ENCODE measurements at places on chromosomes 12 and 14.

GRCh38 chr12:106145539-106146447 is 7.0 kb upstream of the NUAK1 start:
- DNase-seq: no peak

DNA sequence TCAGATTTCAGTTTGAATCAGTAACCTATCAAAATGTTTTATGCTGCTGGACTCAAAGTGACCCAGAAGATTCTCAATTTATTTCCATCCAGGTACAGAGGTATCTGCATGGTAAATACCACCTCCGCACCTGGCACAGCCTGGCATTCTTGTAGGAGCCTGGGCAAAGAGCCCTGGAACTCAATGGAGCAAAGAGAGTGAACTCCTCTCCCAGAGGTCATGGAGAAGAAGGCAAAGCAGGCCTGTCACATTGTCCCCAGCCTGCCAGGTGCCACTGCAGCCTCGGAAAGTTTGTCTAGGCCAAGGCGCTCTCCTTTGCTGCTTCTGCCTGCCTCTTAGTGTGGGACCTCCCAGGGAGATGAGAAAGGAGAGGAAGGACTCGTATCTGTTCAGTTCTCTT is 319.8 kb downstream of the ZFP36L1 start:
- DNase-seq: no peak

DNA sequence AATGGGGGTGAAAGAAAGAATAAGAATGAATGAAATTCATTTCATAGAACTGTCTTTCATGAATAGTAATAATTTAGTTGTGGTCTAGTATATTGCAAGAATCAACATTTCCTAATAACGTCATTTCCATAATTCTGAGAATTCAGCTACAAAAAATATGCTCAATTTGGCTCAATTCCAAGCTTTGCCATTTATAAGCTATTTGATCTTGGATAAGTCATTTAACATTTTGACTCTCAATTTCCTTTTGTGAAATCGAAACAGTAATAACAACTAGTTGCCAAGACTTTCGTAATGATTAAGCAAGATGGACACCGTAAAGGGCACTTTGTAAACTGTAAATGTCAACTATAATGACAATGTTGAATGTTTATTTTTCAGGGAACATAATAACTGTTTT is 18.1 kb downstream of the NOS1 start:
- peak; percentile 56 for DNase-seq

GRCh38 chr12:51913071-51914033 is 6.0 kb downstream of the ACVRL1 start:
- no peak for DNase-seq

GRCh38 chr12:93219947-93220346 is 157.8 kb upstream of the NUDT4 start:
- DNase-seq: no peak

DNA sequence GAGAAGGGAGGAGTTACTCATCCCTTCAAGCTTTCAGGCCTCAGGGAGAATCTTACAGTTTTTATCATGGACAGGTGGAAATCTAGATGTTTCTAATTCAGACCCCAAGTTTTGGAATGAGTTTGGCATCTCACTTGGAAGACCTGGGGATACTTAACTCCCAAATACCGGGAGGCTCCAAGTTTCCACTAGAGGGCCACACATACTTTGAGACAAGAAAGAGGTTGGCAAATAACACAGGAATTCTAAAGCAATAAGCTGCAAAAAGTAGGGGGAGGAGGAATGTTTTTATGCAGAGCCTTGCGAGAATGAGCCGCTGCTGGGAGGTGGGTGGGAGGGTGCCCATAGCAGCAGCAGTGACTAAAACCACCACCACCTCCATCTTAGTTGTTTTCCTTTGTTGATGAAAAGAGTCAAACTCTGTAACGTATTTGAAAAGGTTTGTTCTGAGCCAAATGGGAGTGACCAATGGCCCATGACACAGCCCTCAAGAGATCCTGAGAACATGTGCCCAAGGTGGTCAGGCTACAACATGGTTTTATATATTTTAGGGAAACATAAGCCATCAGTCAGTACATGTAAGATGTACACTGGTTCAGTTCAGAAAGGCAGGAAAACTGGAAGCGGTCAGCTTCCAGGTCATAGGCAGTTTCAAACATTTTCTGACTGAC is 34.2 kb upstream of the RNASE1 start:
- DNase-seq: no peak

DNA sequence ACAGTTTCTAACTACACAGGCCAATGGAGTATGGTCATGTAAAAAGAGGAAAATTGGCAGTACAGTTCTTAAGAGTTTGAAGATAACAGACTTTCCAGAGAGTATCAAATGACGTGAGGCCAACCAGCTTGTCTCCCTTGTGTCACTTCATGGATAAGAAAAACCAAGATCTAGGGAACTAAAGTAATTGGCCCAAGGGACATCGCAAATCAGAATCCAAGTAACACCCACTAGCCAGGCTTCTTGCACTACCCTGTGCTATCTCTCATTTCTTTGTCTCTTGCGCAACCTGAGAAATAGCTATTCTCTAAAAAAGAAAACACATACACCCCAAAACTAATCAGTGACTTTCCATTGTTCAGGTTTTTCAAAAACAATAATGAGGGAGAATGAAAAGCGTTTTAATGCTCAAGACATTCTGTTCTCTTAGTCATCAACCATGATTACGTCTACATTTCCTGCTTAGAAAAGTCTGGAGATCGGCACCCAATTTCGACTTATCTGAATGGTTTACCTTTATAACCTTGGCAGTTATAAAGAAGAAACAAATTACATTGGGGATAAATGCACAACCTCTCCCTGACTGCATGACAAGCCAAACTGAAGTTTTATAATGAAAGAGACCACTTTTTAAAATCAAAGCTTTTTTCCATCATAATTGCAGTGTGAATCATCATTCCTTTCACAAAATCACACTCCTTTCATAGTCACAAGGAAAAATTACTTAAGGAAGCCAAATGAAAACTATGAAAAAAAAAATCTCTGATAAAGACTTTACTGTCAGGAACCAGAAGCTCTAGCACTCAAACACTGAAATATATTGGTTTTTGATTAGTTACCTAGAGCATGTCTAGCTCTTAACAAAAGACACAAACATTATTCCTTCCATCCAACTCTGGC is 42.1 kb downstream of the TMTC1 start:
- no peak for DNase-seq

DNA sequence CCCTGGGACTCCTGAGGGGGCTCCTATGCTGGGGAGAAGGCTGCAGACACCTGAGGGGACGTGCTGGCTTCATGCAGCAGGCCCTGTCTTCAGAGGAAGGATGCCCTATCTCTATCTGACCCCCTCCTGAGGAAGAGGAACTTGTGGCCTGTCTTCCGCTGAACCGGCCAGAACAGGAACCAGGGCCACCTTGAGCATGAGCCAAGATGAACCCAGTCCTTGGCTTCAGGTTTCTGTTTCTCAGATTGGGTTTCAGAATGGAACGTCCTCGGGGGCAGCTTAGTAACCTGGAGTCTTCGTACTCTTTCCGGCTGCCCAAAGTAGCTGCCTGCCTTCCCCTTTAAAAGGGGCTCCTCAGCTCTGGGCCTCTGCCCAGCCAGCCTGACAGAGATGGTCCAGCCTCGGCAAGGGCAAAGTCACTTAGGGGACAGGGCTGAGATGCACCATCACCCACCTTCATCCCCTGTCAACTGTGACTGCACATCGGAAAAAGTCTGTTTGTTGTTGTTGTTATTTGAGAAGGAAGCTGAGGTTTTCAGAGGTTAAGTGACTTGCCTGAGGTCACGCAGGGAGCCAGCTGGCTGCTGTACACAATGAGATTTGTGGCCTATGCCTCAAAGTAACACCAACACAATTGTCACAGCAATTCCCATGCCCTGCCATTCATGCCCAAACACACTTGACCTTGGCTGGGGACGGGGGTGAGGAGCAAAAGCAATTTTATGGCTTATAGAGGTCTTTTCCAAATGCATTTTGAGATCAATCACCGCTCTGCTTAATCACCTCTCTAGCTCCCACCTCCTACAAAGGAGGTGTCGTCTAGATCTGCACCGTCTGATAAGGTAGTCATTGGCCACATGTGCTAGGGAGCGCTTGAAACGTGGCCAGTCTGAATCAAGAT is 13.4 kb downstream of the ASB2 start:
- DNase-seq: no peak

- no peak for DNase-seq
Observed at GRCh38 chr14:104974665-104975390, 3.3 kb downstream of the AHNAK2 start.

DNA sequence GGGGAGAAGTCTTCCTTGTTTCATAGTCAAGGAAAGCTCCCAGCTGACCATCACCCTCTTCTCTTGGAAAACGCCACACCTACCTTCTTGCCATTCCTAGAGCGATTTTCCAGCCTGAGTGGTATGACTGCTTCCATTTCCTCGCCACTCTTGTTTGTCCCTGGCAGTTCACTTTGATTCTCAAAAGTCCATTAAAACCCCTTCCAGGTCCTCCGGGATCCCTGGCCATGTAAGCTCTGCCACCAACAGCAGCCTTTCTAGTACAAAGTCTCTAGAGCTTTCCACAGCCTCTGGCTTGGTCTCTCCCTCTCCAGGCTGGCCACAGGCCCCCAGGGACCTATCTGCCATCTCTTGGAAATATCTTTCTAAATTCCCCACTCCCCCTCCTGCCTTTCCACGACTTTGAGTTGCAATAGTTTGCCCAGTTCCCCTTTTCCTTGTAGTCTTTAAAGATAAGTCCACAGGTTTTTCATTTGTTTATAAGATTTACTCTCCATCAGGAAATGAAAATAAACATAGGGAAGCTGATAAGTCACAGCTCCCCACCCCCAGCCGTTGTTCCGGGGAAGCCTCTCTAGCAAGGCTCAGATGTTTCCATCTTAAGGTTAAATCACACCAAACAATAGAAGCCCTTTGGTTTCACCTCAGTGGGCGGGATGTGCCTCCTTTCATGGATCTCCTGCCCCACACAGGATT is 42.9 kb upstream of the SINHCAF start:
- DNase-seq: no peak

GRCh38 chr14:104287301-104288009 is 149.1 kb downstream of the KIF26A start:
- no peak for DNase-seq

- DNase-seq: peak; percentile 34
Observed at GRCh38 chr12:115998119-115998633, 279.3 kb downstream of the MED13L start.

DNA sequence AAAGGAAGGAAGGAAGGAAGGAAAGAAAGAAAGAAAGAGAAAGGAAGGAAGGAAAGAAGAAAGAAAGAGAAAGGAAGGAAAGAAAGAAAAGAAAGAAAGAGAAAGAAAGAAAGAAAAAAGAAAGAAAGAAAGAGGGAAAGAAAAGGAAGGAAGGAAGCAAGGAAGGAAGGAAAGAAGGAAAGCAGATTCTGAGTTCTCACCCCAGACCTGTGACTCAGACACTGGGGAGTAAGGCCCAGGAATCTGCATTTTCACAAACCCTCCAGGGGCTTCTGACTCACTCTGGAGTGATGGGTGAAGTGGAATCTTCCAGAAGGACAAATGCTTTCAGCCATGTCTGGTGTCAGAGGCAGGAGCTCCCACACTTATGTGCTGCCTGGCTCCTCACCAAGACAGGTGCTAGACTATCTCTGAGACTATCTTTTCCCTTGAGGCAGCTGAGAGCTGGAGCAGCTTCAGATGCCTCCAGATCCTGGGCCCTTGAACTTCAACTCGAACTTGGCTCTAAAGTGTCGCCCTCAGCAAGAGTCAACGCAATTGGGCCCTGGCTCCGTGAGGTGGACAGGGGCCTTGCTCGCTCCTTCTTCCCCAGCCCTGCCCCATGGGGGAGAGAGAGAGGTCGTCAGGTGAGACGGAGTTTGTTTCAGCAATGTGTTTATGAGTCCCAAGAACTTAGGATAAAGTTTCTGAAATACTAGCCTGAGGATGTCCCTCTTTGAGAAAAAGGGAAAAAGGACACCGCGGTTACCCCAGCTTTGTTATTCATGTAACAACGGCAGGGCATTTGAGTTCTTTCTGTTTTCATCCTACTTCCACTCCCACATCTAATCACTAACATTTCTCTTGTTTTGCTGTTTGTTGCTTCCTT is 19.8 kb upstream of the SCARB1 start:
- DNase-seq: no peak

- DNase-seq: no peak
Observed at GRCh38 chr12:54504550-54504949, 7.0 kb downstream of the NCKAP1L start.

- no peak for DNase-seq
Observed at GRCh38 chr12:45517381-45517780, 212.1 kb upstream of the ARID2 start.

- DNase-seq: no peak
Observed at GRCh38 chr14:79476552-79476951, 734.8 kb downstream of the DIO2 start.

DNA sequence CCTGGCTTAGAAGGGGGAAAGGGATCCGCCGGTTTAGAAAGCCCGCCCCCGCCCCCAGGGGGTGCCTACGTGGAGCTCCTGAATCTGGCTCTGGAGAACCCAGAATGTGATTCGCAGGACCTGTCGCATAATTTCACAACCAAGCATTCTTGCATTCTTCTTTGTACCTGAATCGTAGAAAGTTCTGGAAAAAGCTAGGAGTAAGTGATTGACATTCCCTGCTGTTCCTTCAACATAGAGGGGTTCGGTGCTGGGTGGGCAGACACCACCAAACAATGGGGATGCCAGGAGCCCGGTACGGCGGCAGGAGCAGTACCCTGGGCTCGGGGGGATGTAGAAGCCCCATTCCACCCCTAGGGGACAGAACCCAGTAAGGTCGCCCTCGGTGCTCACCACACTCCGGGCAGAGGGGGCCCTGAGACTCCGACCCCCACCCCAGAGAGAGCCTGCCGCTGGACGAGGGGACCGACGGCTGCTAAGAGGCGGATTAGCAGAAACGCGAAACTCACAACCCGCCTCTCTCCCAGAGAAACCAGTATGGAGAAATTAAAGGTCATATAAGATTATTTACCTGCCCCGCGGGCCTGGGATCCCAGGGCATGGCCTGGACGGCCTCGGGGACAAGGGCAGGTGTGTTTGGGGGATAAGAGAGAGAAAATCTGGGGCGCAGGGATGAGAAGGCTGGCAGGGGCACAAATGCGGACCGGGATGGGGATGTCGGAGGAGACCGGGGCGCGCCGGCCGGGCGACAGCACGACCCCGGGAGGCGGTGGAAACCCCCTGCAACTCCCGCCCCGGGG is 520 bp downstream of the CSRP2 start:
- no peak for DNase-seq

- no peak for DNase-seq
Observed at GRCh38 chr14:65101631-65102440, 481 bp downstream of the MAX start.

GRCh38 chr14:58332561-58332960 is 34.2 kb downstream of the ARID4A start:
- DNase-seq: no peak

GRCh38 chr14:63134801-63135200 is 69.4 kb upstream of the RHOJ start:
- DNase-seq: no peak

DNA sequence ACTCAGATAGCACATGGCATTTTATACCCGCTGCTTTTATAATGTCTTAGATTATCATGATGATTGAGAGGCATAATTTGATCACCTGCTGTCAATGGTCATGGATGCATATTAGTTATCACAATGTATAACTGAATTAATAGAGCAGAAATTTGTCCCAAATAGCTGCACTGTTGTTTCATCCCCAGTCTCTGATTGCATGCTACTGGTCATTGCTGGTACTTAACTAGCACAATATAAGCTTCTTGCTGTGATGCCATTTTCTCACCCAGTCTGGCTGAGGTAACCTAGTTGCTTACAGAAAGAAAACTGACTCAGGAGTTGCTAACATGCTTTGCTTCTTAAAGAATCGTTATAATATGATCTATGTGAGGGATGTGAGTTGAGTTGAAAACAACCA is 76.8 kb upstream of the PLEKHA5 start:
- DNase-seq: no peak

- no peak for DNase-seq
Observed at GRCh38 chr14:90645842-90646443, 170.3 kb downstream of the TTC7B start.

Data from SK-N-MC (cell line).